ENCODE measurements at places on chromosomes 16 and 17. TPM values are rescaled to one million over a fixed set of nuclear protein-coding genes. Genes with fewer than 3 reads are reported as not detected.

DNA sequence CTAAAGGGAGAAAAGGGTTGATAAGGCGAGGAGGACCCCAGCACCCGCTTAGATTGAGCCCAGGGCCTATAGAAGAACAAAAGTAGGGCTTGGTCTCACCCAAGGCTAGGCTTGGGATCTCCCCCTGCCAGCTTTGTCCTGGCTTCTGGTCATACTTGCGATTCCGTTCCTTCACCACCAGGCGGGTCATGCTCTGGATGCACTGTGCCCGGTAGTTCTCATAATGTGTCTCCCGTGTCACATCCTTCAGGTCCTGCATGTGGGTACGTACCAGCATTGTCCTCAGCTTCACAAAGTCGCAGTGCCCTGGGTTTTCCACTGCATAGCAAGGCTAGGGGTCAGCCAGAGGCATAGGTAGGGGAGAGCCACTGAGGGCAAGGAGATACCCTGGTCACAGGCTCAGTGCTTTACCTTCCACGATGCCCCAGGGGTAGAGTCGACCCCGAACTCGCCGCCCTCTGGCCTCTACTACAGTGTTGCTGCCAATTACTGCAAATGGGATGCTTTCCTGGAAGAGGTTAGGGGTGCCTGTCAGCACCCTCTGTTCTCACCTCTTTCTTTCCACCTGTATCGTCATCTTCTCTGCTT, 6.5 kb upstream of the MTMR4 start:
- DNase-seq: no peak

- no peak for DNase-seq
Observed at GRCh38 chr16:89320782-89321501, 103.4 kb downstream of the ZNF778 start.

- DNase-seq: no peak
Observed at GRCh38 chr17:57466017-57466471, 209.7 kb downstream of the MSI2 start.

The KRT32 gene
- total RNA-seq: not detected

DNA sequence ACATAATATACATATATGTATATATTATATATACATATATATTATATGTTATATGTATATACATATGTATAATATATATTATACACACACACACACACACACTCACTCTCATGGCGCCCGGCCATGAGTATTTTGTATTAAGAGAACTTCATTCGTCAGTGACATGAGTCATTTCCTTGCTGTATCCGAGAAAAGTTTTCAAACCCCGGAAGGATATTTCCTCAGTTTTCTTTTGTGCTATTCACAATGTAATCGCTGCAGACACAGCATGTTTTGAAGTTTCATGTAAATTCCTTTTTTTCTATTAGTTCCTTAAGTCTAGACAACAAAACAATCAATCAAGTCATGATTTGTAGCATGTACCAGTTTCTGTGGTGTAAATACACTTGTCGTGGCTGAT, 33.3 kb downstream of the OR1D5 start:
- no peak for DNase-seq

DNA sequence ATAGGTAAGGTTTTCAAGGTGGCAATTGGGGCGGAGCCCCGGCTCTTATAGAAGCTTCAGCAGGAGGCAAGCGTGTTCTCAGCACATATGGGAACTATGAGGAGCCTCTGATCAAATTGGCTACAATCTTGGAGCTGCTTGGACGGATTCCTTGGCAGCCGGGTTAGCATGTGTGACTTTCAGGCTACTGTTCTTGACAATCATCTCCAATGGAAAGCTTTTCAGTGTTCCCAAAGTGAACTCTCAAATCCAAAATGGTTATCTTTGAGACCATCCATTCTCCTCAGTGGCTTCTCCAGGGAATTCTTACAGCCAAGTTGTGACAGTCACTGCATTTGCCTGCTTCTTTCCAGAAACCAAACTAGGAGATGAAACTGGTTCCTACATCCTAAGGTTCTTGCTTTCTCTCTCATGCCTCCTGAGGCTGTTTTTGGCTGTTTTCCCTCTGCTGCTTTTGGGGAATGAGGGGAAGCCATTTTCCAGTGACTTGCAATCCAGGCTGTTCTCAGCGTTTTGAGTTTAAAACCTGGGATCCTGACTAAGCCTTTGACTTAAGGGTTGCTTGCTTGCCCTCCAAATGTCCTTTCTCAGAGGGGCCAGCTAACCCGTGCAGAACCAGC, 10.9 kb downstream of the HAS3 start:
- DNase-seq: no peak

DNA sequence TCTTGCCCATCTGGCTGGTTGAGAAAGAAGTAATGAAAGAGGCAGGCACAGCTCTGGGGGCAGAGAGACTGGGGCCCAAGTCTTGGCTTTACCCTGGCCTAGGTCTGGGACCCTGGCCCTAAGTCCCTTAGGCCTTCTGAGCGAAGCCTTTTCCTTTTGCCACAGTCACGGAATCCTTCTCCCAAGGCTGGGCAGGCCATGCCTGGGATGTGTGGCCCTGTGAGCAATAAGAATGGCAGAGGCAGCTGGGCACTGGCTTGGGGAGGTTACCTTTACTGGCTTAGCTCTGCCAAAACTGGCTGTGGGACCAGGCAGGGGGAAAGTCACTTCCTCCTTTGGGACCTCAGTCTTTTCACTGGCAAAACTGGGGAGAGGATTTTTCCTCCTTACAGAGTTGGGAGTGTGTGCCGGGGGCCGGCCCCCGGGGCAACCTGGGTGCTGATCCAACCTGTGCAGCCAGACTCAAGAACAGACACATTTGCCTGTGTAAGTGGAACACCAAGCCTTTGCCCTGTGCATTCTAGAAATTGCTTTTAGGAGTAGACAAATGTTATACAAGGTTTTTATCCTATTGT, 12.9 kb downstream of the FOXF1 start:
- no peak for DNase-seq

The ZNF771 gene
- total RNA-seq: 3.0 TPM

- DNase-seq: no peak
Observed at GRCh38 chr17:63426041-63426916, 19.8 kb downstream of the CYB561 start.

DNA sequence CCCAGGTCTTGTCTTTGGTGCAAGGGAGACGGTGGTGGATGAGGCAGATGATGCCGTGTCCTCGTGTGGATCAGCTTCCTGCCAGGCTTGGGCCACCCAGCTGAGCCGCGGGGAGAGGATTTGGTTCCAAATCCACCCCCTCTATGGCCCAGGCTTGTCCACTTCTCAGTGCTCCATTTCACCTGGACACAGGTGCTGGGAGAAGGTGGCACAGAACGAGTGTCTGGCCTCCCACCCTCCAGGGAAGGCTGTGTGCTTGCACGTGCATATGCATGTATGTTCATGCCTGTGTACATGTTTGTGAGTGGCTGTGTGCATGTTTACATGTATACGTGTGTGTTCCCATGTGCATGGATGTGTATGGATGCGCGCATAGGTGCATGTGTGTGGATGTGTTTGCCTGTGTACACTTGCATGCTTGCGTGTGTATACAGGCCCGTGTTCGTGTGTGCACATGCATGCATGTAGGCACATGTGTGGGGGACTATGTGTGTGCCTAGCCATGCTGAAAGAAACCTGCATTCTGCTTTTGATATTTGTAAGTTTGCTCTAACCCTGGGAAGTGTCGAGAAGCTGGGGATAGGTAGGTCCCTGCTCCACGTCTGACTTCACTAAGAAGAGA, 196.3 kb downstream of the IRF8 start:
- no peak for DNase-seq

The KRT20 gene
- total RNA-seq: not detected

DNA sequence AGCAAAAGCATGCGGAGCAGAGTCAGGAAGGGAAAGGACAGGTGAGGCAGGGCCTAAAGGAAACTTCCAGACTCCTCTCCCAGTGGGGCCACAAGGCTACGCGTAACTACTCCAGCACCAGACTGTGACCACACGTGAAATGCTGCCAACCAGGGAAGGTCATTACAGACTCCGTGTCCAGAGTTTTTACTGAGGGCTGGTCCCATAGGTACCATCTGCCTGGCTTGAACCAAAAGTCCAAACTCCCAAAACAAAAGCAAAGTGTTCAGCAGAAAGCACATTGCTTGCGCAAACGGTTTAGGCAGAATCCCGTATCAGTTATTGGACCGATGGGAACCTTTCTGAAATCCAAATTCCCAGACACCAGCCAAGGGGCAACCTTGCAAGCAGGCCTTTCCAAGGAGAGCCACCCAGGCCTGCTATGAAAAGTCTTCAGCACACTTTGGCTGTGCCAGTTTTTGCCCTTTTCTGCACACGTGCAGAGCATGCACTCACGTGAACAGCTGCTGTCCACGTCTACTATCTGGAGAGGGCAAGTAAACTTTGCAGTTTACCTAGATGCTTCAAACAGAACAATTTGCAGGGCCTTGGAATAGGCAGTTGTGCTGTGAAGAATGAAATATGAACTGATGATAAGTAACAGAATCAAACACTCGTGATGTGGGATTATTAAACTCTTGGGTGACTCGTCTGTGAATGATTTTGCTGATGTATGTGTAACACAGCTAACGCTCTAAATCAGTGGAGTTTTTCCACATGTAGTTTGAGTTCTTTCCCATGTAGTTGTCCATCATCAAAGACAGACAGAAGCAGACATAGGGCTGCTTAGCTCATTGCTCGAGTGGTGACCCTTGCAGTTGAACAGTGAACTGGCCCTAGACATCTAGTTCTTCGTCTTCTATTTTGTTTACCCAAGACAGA, 58.1 kb upstream of the CRISPLD2 start:
- DNase-seq: no peak

DNA sequence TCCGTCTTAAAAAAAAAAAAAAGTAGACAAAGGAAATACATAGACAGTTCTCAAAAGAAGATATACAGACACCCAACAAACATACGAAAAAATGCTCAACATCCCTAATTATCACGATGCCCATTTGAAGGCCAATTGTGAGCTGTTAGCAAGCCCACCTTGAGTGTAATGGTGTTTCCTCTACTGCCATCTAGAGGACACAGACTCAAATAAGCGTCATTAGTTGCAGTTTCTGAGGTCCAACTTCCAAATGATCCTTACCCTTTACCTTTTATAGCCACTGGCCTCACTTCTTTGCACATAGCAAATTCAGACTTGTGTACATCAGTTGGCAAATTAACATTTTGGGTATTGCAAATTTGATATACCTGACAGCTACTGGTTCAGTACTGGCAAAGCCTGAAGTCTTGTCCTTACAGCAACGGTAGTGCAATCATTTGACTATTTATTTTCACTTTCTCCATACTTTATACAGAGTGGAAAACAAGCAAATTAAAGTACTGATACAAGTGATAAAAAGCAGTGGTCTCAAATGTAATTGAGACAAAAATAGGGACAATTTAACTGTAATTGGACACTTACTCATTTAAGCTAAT, 536.3 kb upstream of the EEF2KMT start:
- DNase-seq: no peak

GRCh38 chr17:57849163-57849873, 526 bp downstream of the MRPS23 start:
- DNase-seq: no peak

GRCh38 chr17:28862561-28862960, 7.7 kb downstream of the ERAL1 start:
- DNase-seq: no peak

DNA sequence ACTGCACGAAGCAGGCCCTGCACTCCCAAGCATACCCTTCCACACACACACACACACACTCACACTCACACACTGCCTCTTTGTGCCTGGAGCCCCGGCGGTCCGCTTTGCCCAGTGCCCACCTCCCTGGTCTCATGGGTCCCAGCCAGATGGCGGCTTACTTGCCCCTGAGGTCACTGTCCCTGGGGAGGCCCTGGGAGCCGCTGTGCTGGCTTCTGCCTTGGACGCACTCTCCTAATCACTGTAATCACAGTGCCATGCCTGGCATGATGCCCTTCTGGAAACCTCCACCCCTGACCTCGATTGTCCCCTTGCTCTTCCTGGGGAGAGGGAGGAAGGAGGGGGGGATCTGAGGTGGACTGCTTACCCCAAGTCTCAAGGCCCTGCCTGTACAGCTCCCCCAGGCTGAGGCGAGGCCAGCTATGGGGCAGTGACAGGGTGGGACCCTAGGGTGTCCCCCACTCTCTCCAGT, 36.0 kb downstream of the ARHGAP23 start:
- DNase-seq: no peak

- DNase-seq: peak; percentile 75
Observed at GRCh38 chr17:27494192-27495091, 38.2 kb downstream of the KSR1 start.

DNA sequence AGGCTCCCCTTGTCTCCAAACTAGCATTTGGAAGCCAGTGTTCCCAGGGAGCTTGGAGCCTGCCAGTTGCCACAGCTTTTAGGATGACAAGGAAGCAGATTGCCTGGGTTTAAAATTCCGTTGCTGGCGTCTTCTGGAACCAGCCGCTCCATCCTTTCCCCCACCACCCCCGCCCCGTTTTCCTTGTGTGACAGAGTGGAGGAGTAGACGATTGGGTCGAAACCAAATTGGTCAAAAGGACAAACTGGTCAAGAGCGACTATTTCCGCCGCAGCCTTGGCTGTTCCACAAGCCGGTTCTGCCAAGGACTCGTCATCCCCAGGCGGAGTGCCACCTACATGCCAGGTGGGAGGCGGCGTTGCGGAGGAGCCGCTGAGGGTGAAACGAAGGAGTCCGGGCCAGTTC, 91.1 kb downstream of the RPA1 start:
- no peak for DNase-seq

DNA sequence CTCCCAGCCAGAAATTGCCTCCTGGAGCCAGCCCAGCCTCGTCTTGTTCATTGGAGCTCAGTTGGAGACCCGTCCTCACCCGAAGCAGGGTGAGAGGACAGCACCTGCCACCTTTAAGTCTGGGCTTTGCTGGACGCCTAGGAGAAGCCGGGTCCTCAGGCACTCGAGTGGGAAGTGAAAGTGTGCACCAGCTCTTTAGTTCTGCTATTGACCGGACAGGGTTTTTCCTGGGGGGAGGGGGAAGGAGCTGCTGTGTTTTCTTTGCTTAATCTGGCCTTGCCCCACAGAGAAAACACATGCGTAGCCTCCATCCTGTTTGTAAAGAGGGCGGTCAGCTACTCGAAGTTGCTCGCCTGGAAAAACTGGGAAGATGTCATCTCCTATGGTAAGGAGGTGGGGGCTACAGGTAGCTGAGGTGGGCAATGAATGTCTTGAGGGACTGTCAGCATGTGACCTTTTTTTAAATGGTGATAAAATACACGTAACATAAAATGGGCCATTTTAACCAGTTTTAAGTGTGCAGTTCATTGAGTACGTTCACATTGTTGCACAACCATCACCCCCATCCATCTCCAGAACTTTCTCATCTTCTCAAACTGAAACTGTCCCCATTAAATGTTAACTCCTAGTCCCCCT, 34.4 kb downstream of the CMIP start:
- peak; percentile 36 for DNase-seq

DNA sequence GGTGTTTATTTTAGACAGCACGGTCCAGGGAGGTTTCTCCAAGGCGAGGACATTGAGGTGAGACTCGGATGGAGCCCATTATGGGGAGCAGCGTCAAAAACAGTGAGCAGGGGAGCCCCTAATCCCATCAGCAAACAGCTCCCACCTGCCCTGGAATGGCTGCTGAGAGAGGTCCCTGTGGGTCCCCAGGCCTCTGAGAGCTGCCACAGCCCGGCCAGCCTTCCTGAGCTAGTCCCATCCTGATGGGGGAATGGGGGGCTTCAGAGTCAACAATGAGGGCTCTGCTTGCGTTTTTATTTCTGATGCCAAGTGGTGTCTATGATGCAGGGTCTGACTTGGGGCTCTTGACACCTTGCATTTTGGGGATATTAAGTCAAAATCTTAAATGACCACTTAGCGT, 128.4 kb downstream of the GSG1L start:
- no peak for DNase-seq

The PIMREG gene
- total RNA-seq: 0.58 TPM
